ENCODE measurements at places on chromosomes 6 and 20.

- DNase-seq, result no peak
These were observed 34.1 kb upstream of the PRL start for GRCh38 chr6:22330941-22331340.

GRCh38 chr6:39614393-39614950 is 110.7 kb downstream of the KIF6 start:
- no peak for DNase-seq

GRCh38 chr20:22387452-22387851 is 196.9 kb downstream of the FOXA2 start:
- DNase-seq, result no peak

- no peak for DNase-seq
These were observed 802 bp downstream of the HDGFL1 start for GRCh38 chr6:22570185-22570551.
